ENCODE measurements at places on chromosomes 13 and 19.

- no peak for DNase-seq
Observed at GRCh38 chr13:43124490-43124889, 101.1 kb downstream of the DNAJC15 start.

DNA sequence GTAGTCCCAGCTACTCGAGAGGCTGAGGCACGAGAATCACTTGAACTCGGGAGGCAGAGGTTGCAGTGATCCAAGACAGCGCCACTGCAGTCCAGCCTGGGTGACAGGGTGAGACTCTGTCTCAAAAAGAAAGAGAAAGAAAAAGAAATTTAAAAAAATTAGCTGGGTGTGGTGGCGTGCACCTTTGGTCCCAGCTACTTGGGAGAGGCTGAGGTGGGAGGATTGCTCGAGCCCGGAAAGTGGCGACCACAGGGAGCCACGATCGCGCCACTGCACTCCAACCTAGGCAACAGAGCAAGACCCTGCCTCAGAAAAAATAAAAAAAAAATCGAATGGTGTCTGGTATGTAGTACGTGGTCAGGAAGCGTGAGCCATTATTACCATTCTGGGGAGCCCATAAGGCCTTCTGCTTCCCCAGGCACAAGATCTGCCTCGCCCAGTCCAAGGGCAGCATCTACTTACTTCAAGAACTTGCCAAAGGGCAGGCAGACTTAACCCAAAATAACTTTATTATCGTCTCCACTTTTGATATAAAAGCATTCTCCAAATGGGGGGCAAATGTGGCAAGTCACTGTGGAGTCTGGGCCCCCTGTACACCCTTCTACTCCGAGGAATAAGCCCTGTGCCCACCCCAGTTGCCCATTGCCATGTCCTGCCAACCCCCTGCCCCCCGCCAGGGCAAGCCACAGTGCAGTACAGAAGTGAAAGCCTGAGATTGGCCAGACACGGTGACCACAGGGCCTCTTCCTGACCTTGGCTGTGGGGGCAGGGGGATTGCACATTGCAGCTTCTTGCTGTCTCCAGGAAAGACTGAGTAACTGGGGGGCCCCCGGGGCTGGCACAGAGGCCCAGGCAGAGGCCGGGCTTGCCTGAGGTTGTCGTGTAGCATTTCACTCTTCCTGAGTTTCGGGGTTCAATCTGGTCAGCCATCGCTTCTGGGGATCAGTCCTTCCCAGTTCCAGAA, 12.6 kb downstream of the CCL25 start:
- DNase-seq, result no peak

DNA sequence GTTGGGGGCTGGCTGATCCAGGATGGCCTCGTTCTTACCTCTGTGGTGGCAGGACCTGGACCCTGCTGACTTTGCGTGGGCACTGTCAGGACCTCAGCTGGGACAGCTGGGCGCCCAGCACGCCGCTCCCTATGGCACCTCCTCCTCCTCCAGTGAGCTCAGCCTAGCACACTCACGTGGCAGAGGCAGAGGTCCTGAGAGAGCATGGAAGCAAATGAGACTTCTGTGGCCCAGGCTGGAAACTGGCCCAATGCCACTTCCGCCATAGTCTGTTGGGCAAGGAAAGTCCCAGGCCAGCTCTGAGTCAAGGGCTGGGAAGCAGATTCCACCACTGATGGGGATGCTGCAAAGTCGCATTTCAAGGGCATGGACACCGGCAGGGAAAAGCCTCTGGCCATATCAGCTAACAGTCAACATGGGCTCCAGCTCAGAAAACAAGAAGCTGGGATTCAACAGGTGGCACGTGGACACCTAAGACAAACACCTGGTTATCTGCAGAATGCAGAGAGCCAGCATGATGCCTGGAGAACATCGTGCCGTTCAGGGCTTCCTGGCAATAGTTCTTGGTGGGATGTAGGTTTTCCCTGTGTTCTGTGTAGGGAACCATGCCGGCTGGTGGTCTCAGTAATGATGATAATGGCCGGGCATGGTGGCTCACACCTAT, 16.7 kb downstream of the MYBPC2 start:
- no peak for DNase-seq

GRCh38 chr19:16400911-16401591, 70.7 kb downstream of the EPS15L1 start:
- DNase-seq, result no peak

- DNase-seq, result no peak
Observed at GRCh38 chr13:73781384-73781783, 352.8 kb downstream of the KLF12 start.

GRCh38 chr13:29568731-29569130, 26.8 kb downstream of the SLC7A1 start:
- no peak for DNase-seq

GRCh38 chr19:46727757-46728156, 10.8 kb upstream of the PRKD2 start:
- DNase-seq, result no peak

DNA sequence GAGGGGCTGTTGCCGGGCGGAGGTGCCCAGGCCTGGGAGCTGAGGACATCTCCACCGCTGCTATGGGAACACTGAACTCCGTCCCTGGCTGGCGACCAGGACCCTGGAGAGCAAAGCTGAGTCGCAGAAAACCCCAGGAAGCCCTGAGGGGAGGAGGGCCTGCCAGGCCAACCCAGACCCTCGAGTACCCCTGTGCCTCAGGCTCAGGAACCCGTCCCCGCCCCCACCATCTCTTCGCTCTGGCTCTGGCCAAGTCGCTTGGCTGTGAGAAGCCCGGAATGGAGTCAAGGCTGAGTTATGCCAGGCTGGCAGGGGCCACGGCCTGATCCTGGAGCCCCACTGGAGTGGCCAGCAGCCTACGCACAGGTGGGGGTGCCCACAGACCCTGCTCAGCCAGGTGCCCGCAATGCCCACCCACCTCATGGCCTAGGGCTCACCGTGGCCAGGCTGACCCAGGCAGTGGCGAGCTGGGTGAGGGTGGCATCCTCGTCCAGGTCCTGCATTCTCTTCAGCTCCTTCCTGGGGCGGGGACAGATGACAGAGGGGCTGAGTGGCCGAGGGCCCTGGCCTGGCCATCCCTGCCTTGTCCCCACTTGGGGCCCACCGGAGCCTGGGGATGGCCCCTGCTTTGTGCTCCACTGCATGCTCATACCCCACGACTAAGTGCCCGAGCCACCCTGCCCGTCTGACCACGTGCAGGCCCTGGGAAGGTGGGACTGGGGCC, 8.5 kb upstream of the CERS1 start:
- no peak for DNase-seq

- no peak for DNase-seq
Observed at GRCh38 chr13:105153611-105154010, 1381.9 kb downstream of the EFNB2 start.

GRCh38 chr13:45690636-45691035, 11.5 kb upstream of the CBY2 start:
- no peak for DNase-seq

DNA sequence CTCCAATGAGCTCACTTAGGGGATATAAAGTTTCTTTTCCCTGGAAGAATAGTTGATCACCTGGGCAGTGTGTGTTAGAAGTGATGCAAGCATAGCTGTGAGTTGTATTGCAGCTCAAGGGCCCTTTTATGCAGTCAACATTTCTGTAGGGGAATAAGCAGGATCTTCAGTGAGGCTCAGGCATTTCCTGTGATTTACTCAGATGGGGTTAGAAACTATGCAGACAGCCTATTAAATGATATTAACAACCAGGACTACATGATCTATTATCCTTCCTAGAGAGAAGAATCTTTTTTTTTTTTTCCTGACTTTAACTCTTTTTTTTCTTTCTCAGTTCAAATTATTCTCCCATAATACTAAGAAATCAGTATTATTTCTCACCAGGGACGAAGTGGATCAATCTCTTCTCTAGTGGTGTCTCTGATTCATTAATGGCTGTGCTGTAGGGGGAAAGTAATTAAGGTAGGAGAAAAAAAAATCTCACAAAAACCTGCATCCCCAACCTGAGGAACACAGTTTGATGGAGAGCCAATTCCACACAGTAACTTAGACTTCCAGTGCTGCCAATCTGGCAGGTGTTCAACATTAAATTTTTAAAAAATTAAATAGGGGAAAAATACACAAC, 126.4 kb upstream of the SLC10A2 start:
- no peak for DNase-seq

DNA sequence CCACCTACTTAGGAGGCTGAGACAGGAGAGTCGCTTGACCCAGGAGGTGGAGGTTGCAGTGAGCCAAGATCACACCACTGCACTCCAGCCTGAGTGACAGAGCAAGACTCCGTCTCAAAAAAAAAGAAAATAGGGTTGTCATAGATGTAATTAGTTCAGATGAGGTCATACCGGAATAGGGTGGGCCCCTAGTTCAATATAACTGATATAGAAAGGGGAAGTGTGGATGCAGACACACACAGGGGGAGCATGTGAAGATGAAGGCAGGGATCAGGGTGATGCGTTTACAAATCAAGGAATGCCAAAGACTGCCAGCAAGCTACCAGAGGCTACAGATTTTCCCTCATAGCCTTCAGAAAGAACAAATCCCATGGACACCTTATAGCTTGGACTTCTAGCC, 24.3 kb upstream of the EEF1AKMT1 start:
- no peak for DNase-seq

DNA sequence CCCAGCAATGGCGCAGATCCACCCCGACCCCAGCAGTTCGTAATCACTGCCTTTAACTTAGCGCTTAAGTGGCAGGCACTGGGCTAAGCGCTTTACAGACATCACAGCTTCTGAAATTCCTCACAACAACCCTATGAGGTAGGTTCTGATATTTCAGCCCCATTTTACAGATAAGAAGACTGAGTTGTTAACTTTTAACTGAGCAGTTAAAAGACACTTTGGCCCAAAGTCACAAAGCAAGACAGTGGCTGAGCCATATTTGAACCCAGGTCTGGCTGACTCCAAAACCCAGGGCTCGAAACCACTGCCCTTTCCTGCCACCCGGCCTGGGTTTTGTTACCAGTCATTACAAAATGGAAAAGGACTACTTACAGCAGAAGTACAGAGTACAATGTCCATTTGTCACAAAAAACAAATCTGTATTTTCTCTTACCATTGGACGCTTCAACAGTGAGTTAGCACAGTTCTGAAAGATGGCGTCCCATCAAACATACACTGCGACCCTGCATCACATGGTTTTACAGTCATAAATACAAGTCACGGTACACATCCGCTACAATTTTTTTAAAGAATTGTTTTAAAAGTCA, 8.5 kb downstream of the HNRNPL start:
- no peak for DNase-seq

DNA sequence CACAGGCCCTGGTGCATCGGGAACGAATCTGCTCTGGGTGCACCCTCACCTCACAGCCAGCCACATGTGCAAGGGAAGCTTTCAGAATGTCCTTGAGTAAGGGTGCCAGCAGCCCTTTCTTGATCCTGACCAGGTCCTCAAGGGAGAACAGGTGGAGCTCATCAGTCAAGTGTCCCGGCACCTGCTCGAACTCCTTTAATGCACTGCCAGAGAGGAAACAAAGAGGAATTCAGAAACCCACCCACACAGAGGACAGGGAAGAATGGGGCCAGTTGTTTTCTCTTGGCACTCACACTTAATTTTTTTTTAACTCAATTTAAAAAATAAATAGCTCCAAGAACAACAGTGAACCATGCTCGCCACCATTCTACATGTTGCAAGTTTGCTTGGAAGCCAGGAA, 41.7 kb downstream of the RUBCNL start:
- no peak for DNase-seq

DNA sequence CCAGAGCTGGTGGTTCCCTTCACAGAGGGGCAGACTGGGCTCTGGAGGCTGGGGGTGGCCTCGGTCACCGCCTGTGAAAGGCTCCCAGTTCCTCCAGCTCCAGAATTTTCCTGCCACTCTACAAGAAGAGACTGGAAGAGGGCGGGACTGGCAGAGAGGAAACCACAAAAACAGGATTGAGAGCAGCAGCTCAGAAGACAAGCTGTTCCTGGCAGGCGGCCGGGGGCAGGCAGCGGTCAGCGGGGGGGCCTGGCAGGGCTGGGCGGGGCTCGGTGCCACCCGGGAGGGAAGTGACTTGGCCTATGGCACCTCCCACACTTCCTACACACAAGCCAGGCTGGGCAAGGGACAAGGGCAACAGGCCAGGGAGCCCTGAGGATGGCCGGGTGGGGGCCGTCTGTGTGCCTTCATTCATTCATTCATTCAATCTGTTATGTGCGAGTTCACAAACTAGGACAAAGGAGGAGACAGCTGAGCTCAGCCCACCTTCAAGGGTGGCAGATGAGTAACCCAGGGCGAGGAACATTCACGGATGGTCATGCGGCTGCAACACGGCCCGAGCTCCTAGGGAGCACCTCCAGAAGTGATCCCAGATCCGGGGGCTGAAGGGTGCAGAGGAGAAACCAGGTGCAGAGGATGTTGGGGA, 16.9 kb upstream of the BTBD2 start:
- DNase-seq, result no peak

DNA sequence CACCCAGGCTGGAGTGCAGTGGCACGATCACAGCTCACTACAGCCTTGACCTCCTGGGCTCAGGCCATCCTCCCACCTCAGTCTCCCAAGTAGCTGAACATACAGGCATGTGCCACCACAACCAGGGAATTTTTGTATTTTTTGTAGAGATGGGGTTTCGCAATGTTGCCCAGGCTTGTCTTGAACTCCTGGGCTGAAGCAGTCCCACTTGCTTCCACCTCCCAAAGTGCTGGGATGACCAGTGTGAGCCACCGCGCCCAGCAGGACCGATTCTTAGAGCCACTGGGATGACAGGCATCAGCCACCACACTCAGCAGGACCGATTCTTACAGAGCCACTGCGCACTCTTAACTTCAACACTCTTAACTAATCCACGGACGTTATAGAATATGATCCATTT, 54.9 kb upstream of the RANBP3 start:
- DNase-seq, result no peak

- DNase-seq, result no peak
Observed at GRCh38 chr13:111508164-111508870, 187.9 kb downstream of the TEX29 start.

- DNase-seq, result no peak
Observed at GRCh38 chr13:30465343-30465592, 468 bp downstream of the HMGB1 start.

DNA sequence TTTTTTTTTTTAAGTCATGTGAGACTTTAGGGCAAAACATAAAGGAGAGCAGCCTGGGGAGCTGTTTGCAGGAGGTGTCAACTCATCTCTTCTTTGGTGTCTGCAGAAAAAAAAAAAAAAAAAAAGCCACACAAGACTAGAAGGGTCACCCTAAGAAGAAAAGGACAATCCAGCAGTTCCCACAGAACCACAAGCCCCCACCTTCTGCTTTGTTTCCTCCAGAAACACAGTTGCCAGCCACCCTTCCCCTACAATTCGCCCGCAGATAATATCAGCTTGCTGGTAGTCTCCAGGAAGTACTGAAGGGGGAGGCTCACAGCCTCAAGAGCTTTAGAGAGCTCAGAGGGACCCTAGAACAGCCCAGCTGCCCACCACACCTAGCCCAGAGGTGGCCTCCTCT, 22.3 kb upstream of the ZBTB7A start:
- no peak for DNase-seq

GRCh38 chr13:20911037-20911436, 8.5 kb upstream of the XPO4 start:
- no peak for DNase-seq

GRCh38 chr19:8363803-8364771, at the start of gene ANGPTL4:
TSS of gene ANGPTL4 (plus strand) at chr19:8364155. CDS start at chr19:8364322, 167 bp downstream.
- no peak for DNase-seq

Measured in HEK293T (cell line).